ENCODE measurements at places on chromosomes 12 and 14.

DNA sequence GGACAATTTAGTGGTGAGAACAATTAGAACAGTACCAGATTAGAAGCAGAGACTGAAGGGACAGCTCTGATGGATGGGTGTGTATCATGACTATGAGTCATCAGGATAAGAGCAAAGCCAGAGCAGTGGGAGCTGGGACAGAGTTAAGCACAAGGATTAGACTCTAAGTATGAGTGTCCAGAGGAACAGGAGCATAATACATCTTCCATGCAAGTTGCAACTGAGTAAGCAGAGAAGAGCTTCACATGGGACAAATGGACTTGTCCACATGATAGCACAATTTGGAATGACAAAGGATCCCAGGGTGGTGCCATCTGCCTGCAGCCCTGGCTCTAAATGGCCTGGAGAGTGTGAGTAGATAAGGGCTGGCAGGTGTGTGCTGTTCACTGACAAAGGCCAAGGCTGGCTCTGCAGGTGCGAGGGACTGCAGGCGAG lies 226.4 kb upstream of the CAND1 start:
- no peak for DNase-seq

DNA sequence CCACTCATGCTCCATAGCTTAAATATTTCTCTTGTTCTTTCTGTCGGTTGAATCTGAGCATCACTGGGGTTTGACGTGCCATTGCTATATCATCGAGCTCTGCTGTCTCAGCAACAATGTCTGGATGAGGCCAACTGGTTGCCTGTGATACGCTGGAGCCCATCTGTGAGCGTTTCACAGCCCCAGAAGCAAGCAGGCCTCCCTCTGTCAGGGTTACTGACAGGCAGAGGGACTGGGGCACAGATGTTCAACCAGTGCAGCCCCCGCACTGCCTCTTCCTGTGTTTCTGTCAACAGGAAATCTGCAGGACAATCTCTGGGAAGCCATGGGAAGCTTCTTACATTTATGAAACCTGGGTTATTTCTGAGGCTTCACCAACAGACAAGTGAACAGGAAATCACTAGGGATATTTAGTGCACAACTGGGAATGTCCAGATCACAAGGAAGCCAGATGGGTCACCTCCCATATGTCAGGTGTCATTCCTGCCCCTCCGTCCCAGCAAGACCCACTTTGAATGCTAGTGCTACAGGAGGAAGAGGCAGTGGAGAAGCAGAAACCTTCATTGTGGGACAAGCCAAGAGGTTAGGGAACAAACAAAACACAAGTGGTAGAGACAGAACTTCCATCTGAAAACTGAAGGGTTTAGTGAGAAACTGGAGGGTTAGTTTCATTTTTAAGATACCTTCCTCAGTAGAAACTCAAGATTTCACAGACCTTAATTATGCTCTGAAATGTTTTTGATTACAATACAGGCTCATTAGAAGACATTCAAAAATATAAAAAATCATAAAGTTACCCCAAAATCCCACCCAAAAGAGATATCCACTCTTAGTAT lies 24.1 kb downstream of the DMAC2L start:
- DNase-seq: no peak

GRCh38 chr12:116288735-116289134 lies 11.2 kb upstream of the MED13L start:
- DNase-seq: no peak

- DNase-seq: no peak
Observed at GRCh38 chr12:109968032-109968420, 28.1 kb downstream of the GIT2 start.

GRCh38 chr14:102131741-102132140 lies 8.0 kb upstream of the WDR20 start:
- DNase-seq: no peak
